8988T (cell line): ENCODE measurements at places on chromosomes 13 and 19.

- no peak for DNase-seq
Observed at GRCh38 chr19:434152-434960, 25.4 kb upstream of the C2CD4C start.

GRCh38 chr19:892243-892893, 619 bp downstream of the MED16 start:
- DNase-seq: no peak

- peak; percentile 34 for DNase-seq
Observed at GRCh38 chr13:97141564-97142005, 80.5 kb upstream of the MBNL2 start.

GRCh38 chr19:8835877-8836276, 3.7 kb downstream of the MBD3L1 start:
- no peak for DNase-seq

DNA sequence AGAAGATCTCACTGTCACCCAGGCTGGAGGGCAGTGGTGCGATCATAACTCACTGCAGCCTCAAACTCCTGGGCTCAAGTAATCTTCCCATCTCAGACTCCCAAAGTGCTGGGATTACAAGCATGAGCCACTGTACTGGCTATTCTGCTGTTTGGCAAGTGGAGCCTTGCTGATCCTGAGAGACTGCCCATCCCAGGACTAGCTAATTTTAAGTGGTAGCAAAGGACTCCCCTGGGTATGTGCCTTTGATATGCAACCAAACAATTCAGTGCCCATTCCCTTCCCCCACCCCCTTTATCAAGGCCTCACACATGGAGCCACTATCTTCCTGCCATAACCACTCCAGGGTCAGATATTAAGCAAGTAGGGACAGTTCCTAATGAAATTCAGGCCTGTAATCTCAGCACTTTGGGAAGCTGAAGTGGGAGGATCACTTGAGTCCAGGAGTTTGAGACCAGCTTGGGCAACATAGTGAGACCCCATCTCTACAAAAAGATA, 17.0 kb upstream of the ZNF460 start:
- DNase-seq: no peak

GRCh38 chr19:33374236-33374714, 766 bp downstream of the CEBPG start:
- DNase-seq: no peak

DNA sequence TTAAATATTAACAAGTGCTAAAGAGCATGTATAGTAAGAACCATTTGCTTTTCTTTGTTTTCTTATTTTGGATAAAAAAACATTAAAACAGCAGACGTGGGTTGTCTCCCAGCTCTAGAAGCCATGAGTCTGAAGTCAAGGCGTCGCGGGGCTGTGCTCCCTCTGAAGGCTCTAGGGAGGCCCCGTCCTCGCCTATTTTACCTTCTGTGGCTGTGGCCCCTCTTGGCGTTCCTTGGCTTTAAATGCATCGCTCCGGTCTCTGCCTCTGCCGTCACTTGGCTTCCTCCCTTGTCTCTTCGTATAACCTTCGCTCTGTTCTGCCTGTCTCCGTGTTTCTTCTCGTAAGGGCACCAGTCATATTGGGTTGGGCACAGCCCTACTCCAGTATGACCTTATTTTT, 75.3 kb downstream of the ING1 start:
- DNase-seq: no peak

GRCh38 chr13:47216176-47216822, 319.4 kb upstream of the HTR2A start:
- no peak for DNase-seq

DNA sequence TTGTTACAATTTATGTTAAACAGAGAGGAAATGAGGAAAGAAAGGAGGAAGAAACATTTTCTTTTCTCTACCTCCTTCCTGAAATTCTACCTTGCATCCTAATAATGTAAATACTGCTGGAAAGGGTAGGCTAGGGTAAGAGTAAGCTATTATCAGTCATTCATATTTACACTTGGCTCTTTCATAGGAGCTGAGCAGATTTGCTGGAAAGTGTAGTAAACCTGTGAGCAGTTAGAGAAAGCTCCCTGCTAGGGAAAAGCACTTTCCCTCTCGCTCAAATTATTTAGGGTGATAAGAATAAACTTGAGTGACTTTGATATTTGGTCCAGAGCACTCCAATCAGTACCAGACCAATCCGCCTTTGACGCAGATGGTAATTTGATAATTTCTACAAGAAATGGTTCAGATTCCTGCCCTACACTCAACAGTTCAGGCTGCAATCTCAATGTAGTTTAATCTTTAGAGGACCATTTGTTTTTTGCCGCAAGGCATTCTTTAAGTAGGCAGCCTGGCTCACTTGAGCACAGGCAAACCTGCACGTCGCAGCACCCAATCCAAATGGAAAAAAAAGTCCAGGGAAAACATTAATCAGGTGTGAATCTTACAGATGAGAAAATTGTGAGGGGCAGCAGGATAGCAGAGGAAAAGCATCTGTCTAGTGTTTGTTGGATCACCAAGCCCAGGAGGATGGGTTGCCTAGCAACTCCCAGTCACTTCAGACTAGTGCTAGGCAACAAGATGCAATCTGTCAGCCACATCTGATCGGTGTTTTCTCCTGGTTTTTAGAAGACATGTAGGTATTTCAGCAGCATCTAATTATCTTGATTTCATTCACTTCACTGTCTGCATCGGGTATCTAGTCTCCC, 68.6 kb upstream of the KL start:
- DNase-seq: no peak

DNA sequence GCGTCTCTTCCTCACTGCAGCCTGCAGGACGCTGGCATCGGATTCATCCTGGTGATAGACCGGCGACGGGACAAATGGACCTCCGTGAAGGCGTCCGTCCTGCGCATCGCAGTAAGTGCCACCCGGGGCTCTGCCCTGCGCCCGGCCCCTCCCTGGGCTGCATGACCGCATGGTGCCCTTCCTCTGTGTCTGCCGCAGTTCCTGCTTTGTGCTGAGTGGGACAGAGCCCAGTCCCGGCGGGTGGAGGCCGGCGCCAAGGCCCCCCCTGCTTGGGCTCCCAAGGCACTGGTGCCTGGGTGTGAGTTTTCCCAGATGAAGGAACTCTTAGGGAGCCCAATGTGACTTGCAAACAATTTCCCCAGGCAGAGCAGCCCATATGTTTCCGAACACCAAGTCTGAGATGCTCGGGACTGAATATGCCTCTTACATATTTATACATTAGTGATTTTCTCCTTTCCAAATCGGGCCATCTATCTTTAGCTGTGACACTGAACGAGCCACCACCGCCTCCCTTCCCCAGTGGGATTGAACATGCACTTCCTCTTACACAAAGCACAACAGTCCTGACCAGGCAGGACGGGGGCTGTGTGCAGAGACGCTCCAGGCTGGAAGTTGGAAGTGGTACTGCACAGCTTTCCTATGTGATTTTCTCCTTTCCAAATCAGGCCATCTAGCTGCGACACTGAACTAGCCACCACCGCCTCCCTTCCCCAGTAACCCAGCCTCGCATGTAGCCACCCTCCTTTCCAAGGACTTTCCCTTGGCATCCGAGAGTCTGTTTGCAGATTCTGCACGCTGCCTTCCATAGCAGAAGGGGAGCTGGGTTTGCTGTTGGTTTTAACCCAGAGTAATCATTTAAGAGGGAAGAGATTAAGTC, 60.1 kb upstream of the F7 start:
- DNase-seq: no peak

GRCh38 chr19:53908106-53908934, 758 bp upstream of the CACNG7 start:
- DNase-seq: peak; percentile 96

DNA sequence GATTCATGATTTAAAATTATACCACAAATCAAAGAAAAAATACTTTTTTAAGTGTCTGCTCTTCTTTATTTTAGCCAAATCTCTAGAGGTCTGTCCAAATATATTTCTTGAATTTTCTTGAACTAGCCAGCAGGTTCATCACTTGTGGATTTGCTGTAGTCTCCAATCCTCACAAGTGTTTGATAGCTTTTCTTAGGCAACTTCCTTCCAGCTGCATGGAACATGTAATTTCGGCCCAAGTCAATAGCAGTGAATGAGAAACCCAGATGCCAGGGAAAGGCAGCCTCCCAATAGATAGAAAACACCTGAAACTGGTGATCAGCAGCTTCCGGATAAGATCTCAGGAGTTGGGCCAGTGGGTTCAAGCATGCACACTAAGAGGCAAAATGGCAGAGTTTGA, 15.6 kb upstream of the RNASEH2B start:
- no peak for DNase-seq
